M059J (cell line): ENCODE measurements at places on chromosomes 3 and 15. TPM values are rescaled to one million over a fixed set of nuclear protein-coding genes. Genes with fewer than 3 reads are reported as not detected.

DNA sequence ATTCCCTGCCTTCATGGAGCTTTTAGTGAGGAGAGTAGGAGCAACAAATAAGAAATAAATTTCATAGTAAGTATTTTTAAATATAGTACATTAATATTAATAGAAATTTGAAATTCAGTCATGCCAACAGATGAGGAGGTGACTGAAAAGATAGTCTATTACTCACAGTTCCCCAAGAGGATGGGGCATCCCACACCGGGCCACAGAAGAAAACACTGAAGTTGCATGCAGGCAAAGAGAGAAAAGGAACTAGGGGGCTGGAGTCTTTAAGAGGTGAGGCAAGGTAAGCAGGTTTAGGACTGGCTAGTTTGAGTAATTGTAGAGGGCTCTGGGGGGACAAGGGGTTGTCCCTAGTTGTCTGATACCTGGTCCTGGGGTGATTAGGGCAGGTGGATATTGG, 120.1 kb upstream of the UMPS start:
- DNase-seq, result no peak

- peak; percentile 37 for DNase-seq
Observed at GRCh38 chr3:193132964-193133363, 108.1 kb upstream of the PLAAT1 start.

- DNase-seq, result peak; percentile 14
Observed at GRCh38 chr15:88894819-88895767, at the start of gene HAPLN3. Gene HAPLN3 (minus strand): TSS chr15:88895544. CDS start chr15:88887298, 8,246 bp downstream.

ECE2 gene
- total RNA-seq, result not detected in 2 replicates

- no peak for DNase-seq
Observed at GRCh38 chr3:192914848-192915247, 2.8 kb downstream of the MB21D2 start.

CD200 gene
- total RNA-seq, result 0.15 and 0.20 TPM in 2 replicates

DNA sequence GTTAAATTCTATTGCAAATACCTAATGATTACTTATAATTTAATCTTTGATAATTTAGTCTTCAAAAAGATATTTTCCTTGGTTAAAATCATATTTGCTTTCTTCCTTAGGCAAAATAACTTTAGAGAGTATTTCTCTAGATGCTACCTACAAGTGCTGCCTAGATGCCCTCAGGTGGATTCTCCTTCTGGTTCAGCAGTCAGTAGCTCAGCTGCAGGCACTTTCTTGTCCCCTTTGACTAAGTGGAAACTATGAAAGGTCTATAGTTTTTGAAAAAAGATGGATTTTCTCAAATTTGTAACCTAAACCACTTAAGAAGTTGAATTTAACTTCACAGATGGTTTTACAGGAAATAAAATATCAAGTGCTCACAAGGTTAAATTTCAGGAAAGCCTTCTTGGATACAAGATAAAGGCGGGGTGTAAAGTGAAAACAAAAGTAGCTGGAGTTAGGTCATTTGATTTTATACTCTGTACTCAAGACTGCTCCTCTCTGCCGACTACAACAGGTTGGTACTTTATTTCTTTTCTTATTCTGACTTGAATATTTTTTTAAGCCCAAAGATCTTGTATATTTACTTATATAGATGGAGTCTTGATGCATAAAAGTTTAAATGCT, at the start of gene ACKR4:
ACKR4 (plus strand) TSS at position 455 of the 618 bp plus-strand sequence. CDS start 3,128 bp downstream, outside the sequence.
- DNase-seq, result no peak

PLA2G4D gene
- 0.10 and 0.52 TPM in 2 replicates for total RNA-seq

DNA sequence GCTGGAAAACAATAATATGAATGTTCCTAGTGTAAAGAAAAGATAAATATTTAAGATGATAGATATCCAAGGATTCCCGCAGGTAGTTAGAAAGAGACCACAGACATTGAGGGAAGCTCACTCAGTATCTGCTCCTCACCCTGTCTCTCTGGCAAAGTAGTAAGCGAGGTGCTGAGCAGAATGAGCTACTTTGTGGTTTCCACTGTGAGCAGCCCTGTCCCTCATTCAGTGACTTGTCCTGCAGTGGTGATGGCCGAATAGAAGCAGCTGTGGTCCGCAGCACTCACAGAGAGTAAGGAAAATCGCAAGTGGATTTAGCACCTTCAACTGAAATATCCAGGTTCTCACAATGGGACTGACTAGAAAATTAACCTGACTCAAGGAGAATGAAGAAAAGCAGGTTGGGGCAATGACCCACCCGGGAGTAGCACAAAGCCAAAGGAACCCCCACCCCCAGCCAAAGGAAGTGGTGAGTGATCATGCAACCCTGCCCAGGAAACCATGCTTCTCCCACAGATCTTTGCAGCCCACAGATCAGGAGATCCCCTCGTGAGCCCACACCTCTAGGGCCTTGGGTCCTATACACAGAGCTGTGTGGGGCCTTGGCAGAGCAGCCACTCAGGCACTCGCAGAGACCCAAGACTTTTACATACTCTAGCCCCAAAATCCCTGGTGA, 21.8 kb upstream of the SLC25A38 start:
- DNase-seq, result no peak

DNA sequence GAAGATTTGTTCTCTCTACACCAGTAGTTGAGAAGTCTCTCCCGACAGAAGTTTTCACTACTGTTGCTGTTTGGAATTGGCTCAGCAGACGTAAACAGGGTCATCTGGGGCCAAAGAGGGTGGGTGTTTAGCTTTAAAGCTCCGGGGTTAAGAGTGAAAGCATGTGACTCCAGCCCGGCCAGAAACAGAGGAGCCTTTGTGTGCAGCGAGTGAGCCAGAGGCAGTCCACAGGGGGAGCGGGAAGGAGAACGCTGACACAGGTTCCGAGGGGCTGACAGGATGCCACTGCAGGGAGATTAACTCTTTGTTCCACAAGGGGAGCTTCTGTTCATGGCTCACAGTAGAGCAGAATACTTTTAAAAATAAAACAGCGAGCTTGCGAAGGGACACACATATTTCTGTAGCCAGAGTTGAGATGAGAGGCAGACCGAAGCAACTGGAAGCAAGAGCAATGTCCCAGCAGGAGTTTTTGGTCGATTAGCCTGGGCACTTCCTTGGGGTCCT, 26.9 kb downstream of the BMF start:
- DNase-seq, result peak; percentile 82

SEMA6D gene
- total RNA-seq, result 1.3 and 2.0 TPM in 2 replicates

GRCh38 chr3:123405021-123405420, 43.9 kb downstream of the ADCY5 start:
- DNase-seq, result no peak

DNA sequence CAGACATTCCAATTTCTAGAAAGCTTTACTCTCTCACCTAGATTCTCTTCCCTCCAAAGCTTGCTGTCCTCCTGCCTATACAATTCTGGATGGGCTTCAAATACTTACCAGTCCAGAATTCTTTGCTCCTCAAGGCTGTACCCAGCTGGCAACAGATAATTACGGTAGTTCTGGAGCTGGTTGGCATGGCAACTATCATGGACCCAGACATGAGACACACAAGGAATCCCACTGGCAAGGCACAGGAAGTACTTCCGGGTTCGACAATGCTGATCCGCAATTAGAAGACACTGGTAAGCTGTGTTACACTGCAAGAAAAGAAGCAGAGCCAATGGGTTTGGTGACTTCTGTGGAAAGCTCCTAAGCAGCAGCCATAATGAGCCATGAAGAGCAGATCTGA, 37.9 kb downstream of the TUBGCP4 start:
- DNase-seq, result no peak

DNA sequence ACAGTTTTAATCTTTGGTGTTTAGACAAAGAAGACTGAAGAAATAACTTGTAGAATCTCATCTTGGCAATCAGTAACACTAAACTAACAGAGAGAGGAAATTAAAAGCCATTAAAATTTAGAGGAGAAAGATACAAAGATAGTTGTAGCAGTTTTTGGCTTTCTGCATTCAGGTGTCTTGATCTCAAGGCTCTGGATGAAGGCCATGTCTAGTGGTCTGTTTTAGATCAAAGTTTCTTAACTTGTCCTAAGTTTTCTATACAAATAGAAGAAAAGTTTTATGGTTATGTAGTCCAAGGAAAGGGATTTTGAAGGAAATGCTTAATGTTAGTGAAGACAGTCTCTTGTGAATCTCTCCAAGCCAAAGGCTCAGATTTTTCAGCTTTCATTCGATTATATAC, 222.9 kb downstream of the BCHE start:
- DNase-seq, result no peak
